Cortex of kidney (tissue), 1 donor: ENCODE measurements at places on chromosomes 1 and 21.
A peak's percentile ranks its signal among the peaks of the same experiment; 100 is the strongest.

DNA sequence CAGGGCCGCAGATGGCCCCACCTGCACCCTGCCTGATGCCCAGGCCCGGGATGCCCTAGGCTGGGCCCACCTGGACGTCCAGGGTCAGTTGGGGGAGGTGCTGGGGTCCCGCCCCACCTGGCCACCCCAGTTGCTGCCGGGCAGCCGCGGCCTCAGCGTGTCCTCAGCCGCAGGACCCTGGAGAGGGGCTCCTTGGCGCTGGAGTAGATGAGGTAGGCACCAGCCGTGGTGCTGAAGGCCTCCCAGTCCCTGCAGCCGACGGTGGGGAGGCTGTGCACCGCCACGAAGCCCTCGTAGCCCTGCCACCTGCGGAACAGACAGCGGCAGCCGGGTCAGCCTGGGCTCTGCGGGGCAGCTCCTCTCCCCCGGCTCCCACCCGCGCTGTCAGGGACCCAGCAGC is 40.4 kb downstream of the KRTAP10-1 start:
- DNase-seq: no peak

GRCh38 chr1:43348809-43349593 is 9.8 kb upstream of the CDC20 start:
- DNase-seq: peak; percentile 40

GRCh38 chr1:192087334-192087733 is 70.9 kb upstream of the RGS18 start:
- DNase-seq: no peak

- no peak for DNase-seq
Measured at GRCh38 chr1:48876330-48876785, 99.7 kb upstream of the BEND5 start.

- no peak for DNase-seq
Measured at GRCh38 chr1:207336559-207337467, 15.3 kb downstream of the CD55 start.

DNA sequence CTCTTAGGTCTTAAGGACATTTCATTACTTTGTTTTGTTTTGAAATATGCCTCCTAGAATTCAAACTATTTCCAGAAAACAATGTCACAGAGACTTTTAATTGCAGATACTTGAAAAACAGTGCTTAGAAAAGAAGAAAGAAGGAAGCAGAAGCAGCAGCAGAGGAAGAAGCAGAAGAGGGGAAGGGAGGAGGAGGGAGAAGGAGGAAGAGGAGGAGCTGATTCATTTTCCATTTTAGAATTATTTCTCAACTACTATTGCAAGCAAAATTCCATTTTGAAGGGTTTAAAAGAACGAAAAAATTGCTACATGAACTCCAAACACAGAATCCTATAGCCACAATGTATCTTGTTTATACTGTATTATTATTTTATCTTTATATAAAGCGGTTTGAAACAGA is 13.9 kb downstream of the RC3H1 start:
- no peak for DNase-seq

DNA sequence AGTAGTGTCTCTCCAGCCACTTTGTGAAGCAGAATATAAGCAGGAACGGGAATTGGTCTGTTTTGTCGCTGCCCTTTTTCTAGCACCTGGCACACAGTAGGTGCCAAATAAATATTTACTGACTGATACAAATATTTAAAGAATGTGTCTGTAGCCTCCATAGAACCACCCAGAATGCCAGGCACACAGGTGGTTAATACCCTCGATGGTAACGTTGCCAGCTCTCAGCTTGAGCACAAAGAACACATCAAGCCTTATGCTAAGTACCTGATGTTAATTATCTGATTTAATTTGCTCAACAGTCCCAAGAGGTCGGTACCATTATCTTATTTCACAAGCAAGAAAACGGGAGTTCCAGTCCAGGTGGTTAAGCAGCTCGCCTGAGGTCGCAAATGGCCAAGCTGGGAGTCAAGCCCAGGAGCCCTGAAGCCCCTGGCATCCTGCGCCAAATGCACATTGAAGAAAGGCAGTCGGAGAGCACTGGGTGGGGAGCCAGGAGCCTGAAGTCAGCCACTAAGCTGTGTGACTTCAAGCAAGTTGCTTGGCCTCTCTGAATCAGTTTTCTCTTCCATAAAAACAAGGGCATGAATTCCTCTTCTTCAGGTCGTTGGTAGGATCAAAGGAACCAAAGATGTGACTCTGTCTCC is 26.4 kb downstream of the HSPG2 start:
- DNase-seq: no peak

DNA sequence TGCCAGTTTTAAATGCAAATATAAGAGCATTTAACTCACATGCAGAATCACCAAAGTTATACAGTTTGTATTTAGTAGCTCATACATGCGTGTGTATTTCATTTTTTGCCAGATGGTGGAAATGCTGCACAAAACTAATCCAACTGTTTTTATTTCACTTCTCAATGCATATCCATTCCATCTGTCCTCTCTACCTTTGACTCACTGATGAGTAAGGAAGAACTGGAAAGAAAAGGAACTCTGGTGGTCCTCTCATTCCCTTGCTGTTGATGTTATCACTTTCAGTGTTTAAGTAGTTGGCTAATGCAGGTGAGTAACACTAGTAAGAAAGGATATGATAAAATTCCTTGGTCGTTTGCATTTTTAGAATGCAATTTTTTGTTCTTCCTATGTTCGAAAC is 5.7 kb upstream of the SLC1A7 start:
- DNase-seq: no peak

DNA sequence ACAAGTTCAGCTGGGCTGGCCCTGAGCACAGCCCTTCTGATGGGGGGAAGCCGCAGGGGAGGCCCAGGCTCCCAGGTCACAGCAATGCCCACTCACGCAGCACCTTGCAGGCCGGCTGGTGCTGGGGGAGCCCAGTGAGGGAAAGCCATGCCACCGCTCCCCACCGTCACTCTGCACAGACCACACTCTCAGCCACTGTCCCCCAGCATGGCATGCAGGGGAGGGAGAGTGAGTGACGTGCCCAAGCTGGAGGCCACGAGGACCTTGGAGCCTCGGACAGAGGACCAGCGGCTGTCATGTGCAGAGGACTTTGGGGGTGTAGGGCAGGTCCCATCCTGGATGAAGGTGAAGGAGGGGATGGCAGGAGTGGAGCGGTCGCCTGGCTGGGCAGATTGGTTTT is 25.1 kb downstream of the SLC45A1 start:
- no peak for DNase-seq
